ENCODE measurements at places on chromosomes 16 and 17.

GRCh38 chr17:73112246-73112645 is 19.8 kb upstream of the SLC39A11 start:
- no peak for DNase-seq

- no peak for DNase-seq
Measured at GRCh38 chr16:12419151-12419550, 384.5 kb downstream of the CPPED1 start.

DNA sequence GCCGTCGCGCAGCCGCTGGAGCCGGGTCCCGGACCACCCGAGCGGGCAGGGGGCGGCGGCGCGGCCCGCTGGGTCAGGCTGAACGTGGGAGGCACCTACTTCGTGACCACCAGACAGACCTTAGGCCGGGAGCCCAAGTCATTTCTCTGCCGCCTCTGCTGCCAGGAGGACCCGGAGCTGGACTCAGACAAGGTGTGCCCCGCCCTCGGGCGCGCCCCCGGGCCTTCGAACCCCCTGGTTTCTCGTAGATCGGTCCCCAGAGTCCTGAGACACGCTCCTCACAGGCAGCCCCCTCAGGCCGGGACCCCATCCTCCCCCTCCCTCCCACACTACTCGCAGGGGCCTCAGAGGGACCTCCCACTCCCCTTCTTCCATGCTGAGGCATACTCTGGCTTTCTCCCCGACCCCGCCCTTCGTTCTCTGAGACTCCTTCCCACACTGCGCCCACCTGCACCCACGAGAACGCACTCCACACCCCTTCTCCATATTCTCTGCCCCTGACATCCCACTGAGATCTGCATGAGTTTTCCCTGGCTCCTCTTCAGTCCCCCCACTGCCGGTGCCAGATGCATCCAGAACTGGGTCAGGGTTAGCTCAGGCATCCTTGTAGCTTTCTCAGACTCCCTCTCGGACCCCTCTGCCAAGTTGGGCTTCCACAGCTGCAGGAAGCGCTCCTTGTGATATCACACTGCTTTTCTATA is 523 bp downstream of the KCTD2 start:
- peak; percentile 46 for DNase-seq

- DNase-seq = no peak
Measured at GRCh38 chr17:75475144-75475835, 18.9 kb downstream of the TMEM94 start.

GRCh38 chr16:1276580-1276878 is 20.7 kb downstream of the TPSD1 start:
- DNase-seq = no peak

- DNase-seq = no peak
Measured at GRCh38 chr17:77382356-77382911, 241.7 kb downstream of the SEC14L1 start.

DNA sequence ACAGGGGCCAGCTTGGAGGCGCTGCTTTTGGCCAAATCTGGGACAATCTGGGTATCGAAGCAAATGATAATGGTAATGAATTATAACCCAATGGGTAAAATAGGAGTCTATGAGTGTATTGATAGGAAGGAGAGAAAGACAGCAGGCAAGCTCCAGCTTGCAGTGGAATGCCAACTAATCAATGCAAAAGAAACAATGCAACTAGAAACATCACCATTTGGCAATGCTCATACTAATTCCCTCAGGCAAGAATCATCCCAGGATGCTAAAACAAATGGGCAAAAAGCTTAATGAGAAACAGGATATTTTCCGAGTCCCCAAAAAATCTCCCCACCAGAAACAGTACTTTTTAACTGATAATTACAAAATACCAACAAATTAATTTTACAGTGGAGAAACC is 64.7 kb downstream of the ADCY9 start:
- no peak for DNase-seq

- no peak for DNase-seq
Measured at GRCh38 chr17:76131051-76131691, 9.9 kb downstream of the FOXJ1 start.

GRCh38 chr16:5032748-5033167 is 977 bp downstream of the NAGPA start:
- no peak for DNase-seq

Measured in GM06990 (cell line).